ENCODE measurements at places on chromosomes 16 and 17.

GRCh38 chr16:71927383-71927782, 32.1 kb downstream of the IST1 start:
- DNase-seq, result no peak

DNA sequence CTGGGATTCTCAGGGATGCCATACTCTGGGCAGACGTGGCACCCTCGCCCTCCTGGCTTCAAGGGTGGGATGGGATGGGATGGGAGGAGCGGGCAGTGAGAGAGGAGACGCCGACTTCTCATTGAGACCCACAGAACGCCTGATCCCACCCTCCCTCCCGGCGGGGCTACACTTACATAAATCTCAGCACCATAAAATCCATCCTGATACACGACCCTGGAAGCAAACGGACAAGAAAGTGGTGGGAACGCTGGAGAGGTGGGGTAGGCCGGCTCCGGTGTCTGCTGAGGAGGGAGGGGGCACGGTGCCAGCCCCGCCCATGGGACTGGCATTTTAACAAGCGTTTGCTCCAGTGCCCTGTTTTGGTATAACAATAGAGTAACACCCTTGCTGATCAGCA, 21.9 kb downstream of the ENGASE start:
- DNase-seq, result no peak

DNA sequence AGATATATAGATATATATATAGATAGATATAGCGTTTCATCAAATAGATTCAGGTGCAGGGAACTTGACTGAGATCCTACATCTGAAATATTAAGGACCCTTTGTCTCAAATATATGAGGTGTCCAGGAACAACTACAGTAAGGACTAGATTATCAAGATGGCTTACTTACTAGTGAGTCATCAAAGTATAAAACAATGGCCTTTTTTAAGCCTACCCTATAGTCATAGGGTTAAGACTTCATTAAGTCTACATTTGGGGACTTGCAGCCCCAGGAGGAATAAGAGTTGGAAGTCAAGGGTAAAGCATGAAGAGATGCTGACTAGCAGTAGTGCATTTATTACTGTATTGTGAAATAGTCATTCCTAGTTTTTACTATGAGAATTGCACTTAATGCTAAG, 1023.4 kb downstream of the CDH11 start:
- no peak for DNase-seq

GRCh38 chr17:41444186-41444585, 3.4 kb upstream of the KRT38 start:
- no peak for DNase-seq

- no peak for DNase-seq
Observed at GRCh38 chr16:20847550-20847949, 41.2 kb downstream of the REXO5 start.

GRCh38 chr17:2613089-2613808, 19.8 kb downstream of the PAFAH1B1 start:
- DNase-seq, result no peak

DNA sequence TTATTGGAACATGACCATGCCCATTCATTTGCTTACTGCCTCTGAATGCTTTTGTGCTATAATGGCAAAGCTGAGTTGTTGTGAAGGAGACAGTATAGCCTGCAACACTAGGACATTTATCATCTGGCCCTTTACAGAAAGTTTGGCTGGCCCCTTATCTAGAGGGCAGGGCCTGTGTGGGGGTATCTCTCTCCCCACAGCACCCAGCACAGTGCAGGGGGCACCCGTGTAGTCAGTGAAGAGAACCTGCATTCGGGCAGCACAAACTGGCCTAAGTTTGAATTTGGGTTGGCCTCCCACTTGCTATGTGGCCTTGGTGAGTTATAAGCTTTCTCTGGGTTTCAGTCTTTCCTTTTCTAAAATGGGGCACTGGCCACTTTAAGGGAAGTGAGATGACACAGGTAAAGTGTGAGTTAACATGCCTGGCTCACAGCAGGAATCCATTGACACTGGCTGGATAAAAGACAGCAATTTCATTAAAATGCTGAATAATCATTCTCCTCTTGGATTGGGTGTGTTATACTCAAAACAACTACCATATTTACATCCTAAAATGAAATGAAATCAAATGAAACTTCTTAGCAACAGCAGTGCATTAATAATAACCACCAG, 12.1 kb downstream of the UBE2O start:
- no peak for DNase-seq

- no peak for DNase-seq
Observed at GRCh38 chr16:49980166-49980565, 44.9 kb upstream of the CNEP1R1 start.

All from cortex of kidney (tissue), 1 donor.